Activated CD4-positive, alpha-beta T cell treated with anti-CD3 and anti-CD28 coated beads, Interleukin-2, Interleukin-6, amounts not matched to agents 100 ng/mL and 50 ng/mL, durations not matched to agents 16 hours and 8 hours (primary cell): ENCODE measurements at places on chromosomes 1 and 21.

DNA sequence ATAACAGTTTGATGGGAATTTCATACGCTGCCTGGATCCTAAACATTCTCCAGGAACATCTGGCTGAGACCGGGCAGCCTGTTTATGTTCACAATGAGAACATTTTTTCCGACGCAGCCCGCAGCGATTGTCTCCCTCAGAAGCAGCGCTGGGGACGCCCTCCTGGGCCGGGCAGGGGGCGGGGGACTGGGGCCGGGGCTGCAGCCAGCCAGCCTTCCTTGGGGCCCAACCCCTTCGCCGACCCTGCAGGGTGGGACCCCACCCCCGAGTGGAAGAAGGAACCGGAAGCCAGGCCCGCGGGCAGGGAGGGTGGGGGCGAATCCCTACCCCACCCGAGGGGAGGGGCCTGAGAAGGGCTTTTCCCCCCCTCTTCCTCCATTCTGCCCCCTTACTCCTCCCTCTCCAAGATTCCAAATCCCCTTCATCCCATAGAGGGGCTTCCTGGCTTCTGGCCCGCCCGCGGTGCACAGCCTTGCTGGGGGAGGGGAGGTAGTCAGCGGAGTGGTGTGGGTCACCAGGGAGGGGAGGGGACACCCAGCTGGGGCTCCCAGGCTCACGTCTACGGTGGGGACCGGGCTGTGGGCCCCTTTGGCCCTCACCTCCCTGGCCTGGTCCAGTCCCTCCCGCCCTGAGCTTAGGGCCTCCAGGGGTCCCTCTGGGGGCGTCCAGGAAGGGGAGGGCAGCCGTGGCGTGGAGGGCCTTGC is 60.6 kb downstream of the WNT9A start:
- DNase-seq, result no peak

DNA sequence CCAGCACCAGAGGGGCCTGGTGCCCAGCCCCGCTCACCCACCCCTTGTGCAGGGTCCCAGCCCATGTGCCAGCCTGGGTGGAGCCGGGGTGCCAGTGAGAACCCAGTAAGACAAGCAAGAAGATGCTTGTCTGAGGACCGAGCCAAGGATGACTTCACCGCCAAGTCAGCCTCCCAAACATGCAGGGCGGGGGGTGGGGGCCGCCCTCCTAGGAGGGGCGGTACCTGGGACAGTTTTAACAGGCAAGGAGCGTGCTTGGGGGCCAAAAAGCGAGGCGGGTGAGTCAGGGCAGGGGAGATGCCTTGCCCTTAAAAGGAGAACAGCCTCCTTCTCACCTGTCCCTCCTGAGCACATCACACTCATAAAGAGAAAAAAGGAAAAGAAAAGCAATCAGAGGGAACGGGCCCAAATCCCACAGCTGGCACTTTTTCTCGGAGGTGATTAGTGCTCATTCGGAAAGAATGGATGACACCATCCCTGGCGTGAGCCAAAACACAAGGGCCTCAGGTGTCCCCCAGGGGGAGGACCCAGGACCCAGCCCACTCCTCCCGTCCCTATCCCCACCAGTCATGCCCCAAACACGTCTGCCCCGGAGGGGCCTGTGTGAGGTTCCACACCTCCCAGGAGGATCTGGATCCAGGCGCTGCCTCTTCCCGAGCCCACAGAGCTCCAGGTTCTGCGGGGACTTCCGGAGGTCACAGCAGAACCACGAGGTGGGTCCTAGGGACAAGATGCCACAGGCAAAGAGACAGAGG is 77.6 kb upstream of the IFFO2 start:
- no peak for DNase-seq

- no peak for DNase-seq
These were observed 195.2 kb upstream of the JUN start for GRCh38 chr1:58979086-58979485.

- no peak for DNase-seq
These were observed 179.4 kb upstream of the EDN2 start for GRCh38 chr1:41663671-41664400.

GRCh38 chr1:25991937-25992688 is 5.8 kb downstream of the PAFAH2 start:
- no peak for DNase-seq

GRCh38 chr1:54528613-54529012 is 19.4 kb upstream of the ACOT11 start:
- DNase-seq, result no peak

DNA sequence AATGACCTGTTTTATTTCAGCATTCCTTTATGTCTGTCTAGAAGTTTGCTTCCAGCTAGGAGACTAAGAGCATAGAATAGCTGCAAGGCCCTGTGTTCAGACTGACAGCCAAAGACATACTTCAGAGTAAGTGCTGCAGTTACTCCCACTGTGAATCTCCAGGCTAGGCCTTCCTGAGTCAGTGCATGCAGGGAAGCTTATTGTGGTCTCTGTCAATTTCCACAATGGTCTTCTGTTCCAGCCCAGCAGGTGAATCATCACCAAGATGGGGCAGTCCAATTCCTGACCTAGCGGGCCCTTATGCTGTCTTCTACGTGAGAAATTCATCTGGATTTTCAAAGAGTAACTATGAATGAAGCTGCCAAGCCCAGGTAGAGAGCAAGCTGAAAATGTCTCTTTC is 146.3 kb upstream of the C8B start:
- no peak for DNase-seq

DNA sequence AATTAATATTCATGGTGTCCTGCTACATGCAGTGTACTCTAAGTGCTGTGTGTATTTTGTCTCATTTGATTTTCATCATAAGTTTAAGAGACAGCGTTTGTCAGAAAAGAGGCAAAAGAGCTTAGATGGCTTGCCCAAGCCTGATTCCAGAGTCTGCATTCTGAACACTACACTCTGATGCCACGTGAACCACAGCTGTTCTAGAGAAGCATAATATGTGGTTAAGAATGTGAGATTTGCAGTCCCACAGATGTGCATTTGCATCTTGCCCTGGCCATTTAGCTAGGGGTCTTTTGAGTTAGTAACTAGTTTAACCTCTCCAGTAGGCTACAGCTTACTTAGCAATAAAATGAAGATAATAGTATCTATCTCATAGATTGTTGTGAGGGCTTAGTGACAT is 9.2 kb upstream of the GADD45A start:
- no peak for DNase-seq

- no peak for DNase-seq
These were observed 6.5 kb downstream of the DEGS1 start for GRCh38 chr1:224189561-224189960.

GRCh38 chr1:110916669-110917306 is 43.8 kb downstream of the CD53 start:
- DNase-seq, result peak; percentile 68

DNA sequence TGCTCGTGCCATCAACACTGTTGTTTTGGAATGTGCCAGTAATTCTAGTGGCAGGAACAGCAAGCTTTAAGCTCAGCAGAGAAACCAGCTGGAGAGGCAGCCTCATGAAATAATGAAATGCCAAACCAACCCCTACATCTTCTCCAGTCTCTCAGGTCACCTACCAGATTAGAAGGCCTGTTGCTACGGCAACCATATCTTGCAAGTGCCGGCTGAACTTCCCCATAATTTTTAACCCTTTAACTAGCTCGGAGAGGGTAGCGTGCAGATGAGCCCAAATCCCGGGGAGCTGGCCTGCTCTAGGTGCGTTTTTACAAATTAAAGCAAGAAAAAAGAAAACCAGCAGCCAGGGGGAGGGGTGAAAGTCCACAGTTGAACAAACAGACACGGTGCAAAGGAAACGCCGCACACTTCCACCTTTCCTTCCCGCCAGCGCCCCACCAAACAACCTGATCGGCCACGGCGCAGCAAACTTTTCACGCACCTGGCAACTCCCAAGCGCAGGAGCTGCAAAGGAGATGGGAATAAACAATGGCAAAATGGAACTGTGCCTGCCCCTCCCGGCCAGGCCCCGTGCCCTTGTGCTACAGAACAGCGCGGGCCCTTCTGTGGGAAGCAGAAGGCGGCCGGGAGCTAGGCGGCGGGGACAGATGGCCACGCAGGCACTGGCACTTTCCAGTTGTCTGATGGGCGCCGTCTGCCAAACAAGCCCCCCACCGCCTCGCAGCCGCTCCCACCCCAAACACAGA is 50.1 kb downstream of the SSBP3 start:
- no peak for DNase-seq

- peak; percentile 43 for DNase-seq
These were observed 30.0 kb downstream of the LRRC3 start for GRCh38 chr21:44485254-44485793.

DNA sequence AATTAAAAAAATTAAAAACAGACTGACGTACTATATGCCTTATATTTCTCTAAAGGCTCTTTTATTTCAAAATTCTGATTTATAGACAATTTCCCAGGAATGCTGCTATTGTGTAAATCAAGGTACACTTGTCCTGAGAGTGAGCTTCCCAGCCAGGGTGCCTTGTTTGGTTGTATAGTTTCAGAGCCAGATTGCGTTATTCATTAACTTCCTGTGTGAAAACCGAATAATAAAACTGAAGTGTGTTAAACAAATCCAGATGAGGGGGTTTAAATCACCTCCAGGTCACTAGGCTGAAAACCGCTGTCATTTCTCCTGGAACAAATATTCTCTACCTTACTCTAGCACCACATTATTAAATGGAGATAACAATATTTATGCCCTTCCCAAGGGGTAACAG is 68.7 kb downstream of the LMX1A start:
- no peak for DNase-seq

GRCh38 chr1:11448373-11449099 is 30.4 kb upstream of the DISP3 start:
- DNase-seq, result no peak

- DNase-seq, result peak; percentile 79
These were observed 61.8 kb upstream of the NBL1 start for GRCh38 chr1:19582318-19582717.

- no peak for DNase-seq
These were observed 69.0 kb downstream of the CD58 start for GRCh38 chr1:116501870-116502244.

GRCh38 chr1:4622821-4623220 is 31.6 kb upstream of the AJAP1 start:
- DNase-seq, result no peak

- DNase-seq, result no peak
These were observed 368.7 kb upstream of the RUNX1 start for GRCh38 chr21:35417762-35418161.

DNA sequence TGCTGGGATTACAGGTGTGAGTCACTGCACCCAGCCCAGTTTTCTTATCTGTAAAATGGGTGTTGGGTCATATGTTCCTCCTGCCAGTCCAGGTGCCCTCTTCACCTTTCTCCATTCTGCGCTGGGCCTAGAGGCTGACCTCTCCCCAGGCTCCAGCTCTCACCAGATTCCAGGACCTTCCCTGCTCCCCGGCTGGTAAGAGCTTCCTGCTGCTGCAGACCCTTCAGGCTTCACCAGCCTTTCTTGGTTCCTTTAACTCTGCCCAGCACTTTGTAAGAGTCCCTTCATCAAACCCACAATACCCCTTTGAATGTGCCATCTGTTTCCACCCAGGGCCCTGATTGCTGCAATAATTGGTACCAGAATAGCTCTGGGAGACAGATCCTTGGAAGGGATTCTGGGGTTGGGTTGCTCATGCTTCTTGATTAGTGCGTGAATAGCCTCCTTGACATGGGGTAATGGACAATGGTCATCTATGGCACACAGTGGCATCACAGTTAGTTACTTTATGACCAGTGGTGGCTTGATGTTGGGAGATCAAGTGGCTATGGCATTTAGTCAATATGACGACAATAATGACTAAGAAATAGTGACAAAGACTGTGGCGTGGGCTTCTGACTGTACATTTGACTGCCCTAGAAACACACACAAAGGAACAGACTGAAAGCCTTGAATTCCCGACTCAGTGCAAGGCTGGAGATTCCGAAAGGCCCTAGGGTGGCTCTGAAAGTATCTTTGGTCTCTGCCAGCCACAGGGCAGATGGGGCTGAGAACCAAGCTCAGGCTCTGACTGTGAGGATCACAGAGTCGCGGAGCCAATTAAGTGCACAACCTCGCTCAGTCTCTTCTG is 67.3 kb downstream of the SLC9A1 start:
- no peak for DNase-seq
